ENCODE measurements at places on chromosomes 3 and 15.

DNA sequence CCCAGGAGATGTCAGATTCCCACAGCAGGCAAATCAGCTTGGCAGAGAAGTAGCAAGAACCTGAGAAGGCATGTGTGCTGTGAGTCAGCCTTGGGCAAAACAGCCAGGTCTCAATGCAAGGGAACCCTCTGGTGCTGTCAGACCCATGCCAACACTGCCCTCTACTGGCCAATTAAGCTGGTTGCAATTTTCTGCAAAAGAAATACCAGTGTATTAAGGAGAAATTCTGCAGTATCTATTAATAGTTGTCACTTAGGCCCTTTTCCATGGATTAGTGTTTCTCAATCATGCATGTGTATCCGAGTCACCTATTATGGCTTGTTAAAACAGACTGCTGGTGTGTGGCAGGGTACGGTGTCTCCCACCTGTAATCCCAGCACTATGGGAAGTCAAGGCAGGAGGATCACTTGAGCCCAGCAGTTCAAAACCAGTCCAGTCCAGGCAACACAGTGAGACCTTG is 26.2 kb downstream of the MAP4 start:
- DNase-seq, result peak; percentile 30

GRCh38 chr3:11907667-11908660 is 61.3 kb upstream of the TAMM41 start:
- peak; percentile 33 for DNase-seq

DNA sequence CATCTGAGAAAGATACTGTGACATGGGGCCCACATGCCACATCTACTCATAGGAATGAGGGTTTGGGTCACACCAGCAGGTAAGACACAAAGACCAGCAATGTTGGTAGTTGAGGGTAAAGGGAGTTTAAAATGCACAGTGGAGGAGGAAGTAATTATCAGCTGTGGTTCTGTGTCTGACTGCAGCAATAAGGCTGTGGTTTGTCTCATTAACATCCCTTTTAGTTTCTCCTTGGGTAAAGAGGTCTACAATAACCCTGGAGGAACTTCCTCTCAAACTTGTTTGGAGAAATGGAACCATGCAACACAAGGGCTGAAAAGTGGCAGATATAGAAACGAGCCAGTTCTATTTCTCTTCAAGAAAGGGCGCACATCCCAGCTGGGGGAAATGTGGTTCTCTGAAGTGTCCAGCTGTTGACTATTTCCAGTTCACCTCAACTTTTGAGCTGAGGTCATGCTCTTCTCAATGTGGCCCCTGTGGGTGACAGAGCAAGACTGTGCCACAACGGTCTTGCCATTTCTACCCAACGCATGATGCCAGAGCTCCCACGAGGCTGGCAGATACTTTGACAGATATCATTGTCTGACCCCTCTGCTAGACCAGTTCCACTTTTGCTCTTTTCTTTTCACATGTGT is 234.3 kb downstream of the SQOR start:
- DNase-seq, result no peak

DNA sequence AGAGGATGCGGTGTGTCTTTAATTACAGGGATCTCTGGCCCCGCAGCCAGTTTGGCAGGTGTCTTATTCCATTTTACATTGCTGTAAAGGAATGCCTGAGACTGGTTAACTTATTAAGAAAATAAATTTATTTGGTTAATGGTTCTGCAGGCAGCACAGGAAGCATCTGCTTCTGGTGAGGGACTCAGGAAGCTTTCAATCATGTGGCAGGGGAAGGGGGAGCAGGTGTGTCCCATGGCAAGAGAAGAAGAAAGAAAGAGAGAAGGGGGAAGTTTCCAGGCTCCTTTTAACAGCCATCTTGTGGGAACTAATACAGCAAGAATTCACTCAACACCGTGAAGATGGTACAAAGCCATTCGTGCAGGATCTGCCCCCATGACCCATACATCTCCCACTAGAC is 128.0 kb upstream of the CRBN start:
- DNase-seq, result no peak

DNA sequence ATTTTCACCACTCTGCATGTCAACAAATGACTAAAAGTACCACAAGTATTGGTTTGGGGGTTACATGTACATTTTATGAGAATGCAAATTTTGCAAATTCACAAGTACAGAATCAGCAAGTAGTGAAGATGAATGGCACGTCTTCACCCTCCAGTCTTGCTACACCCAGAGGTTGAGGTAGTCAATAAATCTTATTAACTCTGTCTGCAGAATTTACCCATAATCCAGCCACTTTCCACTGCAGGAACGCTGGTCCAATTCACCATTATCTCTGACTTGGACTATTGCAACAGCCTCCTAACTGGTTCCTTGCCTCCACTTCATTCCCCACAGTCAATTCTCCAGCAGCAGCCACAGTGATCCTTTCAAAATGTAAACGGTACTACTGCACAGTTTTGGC is 10.6 kb downstream of the PSMA4 start:
- DNase-seq, result no peak

DNA sequence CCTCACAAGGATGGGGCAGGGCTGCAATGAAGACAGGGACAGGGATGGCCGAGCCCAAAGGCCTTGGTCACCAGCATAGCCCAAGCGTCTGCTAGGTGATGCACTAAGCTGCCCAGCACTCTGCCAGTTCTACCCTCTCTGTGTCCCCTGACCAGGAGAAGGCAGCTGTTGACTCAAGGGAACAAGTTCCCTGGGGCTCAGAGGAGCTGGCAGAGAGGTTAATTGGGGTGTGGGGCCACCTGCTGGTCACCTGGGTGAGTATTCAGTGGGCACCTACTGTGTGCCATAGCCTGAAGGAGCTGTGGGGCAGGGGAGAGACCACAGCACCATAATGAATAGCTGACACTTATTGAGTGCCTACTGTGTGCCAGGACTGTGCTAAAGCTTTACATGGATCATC is 22.0 kb upstream of the DOCK3 start:
- no peak for DNase-seq

GRCh38 chr3:97575742-97576141 is 188.8 kb upstream of the ARL6 start:
- DNase-seq, result no peak

DNA sequence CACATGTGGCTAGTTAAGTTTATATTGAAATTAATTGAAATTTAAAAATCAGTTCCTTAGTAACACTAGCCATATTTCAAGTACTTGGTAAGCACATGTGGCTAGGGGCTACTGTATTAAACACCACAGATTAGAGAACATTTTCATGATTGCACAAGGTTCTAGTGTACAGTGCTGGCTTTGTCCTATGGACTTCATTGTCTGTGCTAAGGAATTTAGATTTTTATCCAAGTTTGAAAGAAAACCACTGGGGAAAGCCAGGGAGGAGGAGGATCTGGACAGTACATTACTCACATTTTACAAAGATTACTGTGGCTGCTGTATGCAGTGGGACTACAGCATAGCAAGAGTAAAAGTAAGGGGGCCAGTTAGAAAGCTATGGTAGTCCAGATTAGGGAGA is 13.9 kb downstream of the STAC start:
- DNase-seq, result no peak

- DNase-seq, result no peak
Observed at GRCh38 chr15:90981681-90982080, 12.7 kb downstream of the PRC1 start.
